ENCODE measurements at places on chromosomes 2 and 18.

- H3K27me3 ChIP-seq, result no peaks in the 10 kb centered on the region
- no peak overlapping the region for H3K4me3 ChIP-seq
- H3K36me3 ChIP-seq, result no peaks in the 10 kb centered on the region
- DNase-seq, result no peak
- H3K27ac ChIP-seq, result no peak overlapping the region
Measured at GRCh38 chr2:5495586-5495985, 196.6 kb upstream of the SOX11 start.

DNA sequence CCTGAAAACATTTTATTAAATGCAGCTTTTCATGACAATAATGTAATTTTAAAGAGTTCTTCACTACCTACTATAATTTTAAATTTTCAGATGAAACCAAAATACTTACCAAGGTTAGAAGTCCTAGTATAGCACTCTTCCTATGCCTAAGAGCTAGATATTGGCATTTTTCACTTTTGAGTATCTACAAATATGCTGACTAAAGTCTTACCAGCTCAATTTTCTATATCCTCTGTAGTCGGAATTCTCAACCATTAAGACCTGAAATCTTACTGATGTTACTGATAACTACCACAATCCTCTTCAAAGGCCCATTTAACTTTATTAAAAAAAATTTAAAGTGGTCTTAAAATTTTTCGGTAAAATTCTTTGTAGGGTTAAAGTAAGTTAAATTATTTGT lies 32.0 kb downstream of the PREPL start:
- H3K4me1 ChIP-seq, result no peaks in the 10 kb centered on the region
- H3K4me3 ChIP-seq, result no peak overlapping the region
- H3K27me3 ChIP-seq, result no peaks in the 10 kb centered on the region

- no peaks in the 10 kb centered on the region for H3K4me1 ChIP-seq
- no peak overlapping the region for H3K4me3 ChIP-seq
- H3K27me3 ChIP-seq, result no peaks in the 10 kb centered on the region
- no peak for DNase-seq
- H3K27ac ChIP-seq, result no peak overlapping the region
Measured at GRCh38 chr2:73350035-73350691, 35.5 kb upstream of the ALMS1 start.

- no peak overlapping the region for H3K27ac ChIP-seq
- DNase-seq, result peak; percentile 20
- H3K4me3 ChIP-seq, result no peak overlapping the region
- H3K4me1 ChIP-seq, result no peaks in the 10 kb centered on the region
- H3K36me3 ChIP-seq, result no peaks in the 10 kb centered on the region
Measured at GRCh38 chr2:197024206-197024605, 97.7 kb upstream of the PGAP1 start.
